Fibroblast of mammary gland (primary cell): ENCODE measurements at places on chromosomes 6 and 20.

- DNase-seq: peak; percentile 66
Observed at GRCh38 chr6:95087394-95088097, 489.8 kb upstream of the MANEA start.

- DNase-seq: peak; percentile 56
Observed at GRCh38 chr6:143629104-143630080, 48.4 kb upstream of the PHACTR2 start.

- no peak for DNase-seq
Observed at GRCh38 chr6:29656157-29656556, 735 bp upstream of the MOG start.

DNA sequence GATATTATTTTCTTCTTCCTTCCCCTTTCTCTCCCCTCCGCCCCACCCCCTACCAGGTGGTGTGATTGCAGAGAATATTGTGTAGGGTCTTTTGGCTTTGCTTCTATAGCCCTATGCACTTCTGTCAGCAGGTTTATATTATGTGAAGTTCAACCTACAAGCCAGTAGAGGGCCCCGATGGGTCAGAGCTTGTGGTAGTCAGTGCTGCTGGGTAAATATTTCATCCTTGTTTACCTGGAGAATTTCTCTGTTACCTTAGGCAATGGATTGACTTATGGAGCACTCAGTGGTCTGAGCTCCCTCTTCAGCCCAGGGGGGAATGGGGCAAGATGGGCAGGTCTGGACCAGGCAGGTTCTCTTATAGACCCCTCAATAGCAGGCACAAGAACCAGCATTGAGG lies 720.9 kb downstream of the GRIK2 start:
- DNase-seq: no peak

DNA sequence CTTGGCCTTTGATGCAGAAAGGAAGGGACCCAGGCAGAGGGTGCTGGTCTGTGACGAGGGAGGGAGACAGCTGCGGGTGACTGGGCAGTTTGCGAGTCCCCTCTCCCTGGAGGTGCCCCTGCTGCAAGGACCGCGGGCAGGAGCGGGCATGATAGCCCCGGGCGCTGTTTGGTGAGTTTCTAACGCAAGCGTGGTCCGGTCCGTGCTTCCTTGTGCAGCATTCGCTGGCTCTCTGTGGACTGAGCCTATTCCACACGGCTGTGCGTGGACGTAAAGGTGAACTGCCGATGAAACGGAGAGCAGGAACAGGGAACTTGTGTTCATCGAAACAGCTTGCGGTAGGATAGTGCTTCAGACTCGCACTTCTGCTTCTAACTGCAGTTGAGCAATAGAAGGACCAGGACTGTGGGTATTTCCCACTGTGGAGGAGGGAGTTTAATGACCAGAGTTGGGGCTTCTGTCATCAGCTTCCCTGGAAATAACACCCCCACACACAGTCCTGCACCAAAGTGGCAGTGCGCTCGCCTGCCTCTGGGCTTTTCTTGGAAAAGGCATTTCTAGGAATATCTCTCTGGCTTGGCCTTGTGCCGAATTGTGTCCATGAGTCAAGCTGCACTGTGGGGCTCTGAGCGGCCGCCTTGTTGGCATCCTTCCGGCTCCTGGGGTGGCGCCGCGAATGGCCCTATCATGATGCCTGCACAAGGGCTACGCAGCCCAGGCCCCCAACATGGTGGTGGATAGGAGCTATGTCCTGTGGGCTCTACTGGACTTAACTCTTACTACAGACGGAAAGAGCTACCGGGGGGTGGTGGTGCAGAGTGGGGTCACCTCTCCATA lies 48.9 kb downstream of the DUSP22 start:
- peak; percentile 60 for DNase-seq

DNA sequence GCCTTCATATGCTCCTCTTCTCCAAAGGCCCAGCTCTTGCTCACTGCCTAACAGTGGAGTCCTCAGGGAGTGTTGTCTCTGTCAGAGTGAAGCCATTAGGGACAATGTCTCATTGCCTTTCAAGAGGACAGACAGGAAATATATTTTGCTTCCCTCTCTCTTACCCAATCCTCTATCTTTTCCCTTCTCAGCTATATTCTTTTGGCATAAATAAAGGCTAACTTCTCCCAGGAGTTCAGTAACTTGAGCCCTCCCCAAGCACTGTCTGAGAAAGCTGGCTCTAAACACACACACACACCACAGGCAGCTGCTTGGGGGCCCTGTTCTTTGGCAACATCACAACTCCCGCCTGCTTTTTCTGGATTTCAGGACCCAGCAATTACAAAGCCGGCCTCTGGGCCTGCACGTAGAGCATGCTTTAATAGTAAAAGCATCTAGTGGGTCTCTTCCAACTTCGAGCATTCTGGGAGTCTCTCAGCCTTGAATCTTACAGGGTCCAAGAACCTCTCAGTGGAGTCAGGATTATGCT lies 34.7 kb upstream of the LAMA4 start:
- DNase-seq: peak; percentile 94

- DNase-seq: no peak
Observed at GRCh38 chr6:157133856-157134255, 189.5 kb downstream of the TMEM242 start.

GRCh38 chr6:3388786-3389185 lies 68.1 kb downstream of the SLC22A23 start:
- no peak for DNase-seq
